T-cell (primary cell): ENCODE measurements at places on chromosomes 4 and X.
A peak's percentile ranks its signal among the peaks of the same experiment; 100 is the strongest.

DNA sequence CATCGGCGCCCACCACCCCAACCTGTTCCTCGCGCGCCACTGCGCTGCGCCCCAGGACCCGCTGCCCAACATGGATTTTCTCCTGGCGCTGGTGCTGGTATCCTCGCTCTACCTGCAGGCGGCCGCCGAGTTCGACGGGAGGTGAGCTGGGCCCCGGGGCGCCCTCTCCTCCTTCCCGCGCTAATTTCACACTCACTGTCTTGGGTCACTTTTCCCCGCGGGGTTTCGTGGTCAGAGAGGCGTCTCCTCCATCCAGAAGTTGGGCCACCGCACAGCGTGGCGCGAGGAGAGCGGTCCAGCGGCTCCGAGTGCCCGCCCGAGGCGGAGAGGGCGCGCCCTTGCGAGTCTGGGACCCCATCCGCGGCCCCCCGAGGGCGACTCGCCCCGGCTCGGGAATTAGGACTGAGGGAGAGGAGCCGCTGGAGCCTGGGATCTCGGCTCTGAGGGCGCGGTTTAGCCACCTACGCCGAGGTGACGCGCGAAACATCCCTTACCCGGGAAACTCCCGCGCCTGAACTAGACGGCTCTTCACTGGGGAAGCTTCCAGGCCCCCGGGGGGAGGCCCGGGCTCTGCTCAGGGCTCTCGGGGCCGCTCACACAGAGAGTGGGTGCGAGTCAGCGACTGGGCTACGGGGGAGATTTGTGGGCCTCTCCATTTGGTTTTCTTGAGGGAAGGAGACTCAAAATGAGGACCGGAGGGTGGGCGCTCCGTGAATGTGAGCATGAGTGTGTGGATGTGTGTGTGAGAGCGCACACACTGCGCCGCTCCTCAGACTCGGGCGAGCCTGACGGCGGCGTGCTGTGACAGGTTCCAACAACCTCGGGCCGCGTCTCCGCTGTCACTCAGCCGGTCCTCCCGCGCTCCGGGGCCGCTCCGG, 551 bp downstream of the NPNT start:
- DNase-seq, result no peak

GRCh38 chr4:153931804-153932203, 142.9 kb upstream of the SFRP2 start:
- DNase-seq, result no peak

GRCh38 chrX:3548765-3549391, 164.6 kb downstream of the PRKX start:
- no peak for DNase-seq

DNA sequence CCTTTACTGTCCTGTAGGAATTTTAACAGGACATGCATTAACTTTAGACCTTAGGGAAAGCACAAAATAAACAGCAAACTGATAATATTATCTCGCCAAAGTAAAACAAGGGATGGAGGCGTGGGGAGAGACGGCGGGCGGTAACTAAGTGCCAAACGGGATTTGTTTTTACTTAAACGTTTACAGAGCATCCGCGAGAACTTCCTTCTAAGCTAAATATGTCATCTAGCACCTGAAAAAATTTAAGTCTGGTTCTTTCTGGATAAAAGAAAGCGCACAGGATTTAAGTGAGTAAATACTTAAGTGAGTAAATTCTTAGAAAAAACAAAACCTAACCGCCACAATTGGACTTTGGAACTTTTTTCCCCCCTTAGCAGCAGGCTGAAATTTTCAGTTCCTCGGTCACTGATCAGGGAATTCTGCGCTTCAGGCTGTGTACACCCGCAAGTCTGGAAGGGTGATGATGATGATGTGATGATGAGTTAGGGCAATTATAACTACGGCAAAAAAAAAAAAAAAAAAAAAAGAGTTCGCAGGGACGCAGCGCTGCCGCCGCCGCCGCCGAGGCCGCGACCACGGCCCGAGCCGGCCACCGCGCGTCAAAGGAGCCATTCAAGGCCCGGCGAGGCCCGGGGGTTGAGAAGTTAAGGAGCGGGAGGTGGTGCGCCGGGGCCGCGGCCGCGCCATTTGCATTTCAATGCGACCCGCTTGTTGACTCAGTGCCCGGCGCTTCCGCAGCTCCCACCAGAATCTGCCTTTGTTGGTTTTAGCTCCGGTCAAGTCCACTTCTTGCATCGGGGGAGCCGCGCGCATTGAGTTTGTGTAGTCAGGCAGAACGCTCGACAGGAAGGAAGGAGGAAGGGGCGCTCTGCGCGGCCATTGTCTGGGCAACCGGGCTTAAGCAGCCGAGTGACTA, 108.8 kb downstream of the SPRY1 start:
- DNase-seq, result peak; percentile 1

GRCh38 chr4:24683116-24683515, 98.8 kb upstream of the DHX15 start:
- no peak for DNase-seq
